ENCODE measurements at places on chromosomes 16 and 17. TPM values are rescaled to one million over a fixed set of nuclear protein-coding genes. Genes with fewer than 3 reads are reported as not detected.

DNA sequence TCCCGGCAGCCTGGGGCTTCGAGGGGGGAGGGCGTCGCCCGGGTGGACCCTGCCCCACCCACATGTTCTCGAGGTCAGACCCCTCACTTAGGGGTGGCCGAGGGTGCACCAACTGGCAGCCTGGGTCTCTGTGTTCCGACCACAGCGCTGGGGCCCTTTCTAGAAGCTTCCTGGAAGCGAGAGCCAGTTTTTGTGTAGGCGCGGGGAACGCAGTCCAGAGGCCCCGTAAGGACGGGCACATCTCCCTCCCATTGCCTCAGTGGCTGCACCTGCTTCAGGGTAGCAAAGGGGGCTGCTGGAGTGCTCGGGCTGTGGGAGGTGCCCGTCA is 148.3 kb downstream of the BANP start:
- no peak overlapping the region for H3K4me3 ChIP-seq
- H3K36me3 ChIP-seq: no peaks in the 10 kb centered on the region
- no peak overlapping the region for H3K27ac ChIP-seq
- H3K27me3 ChIP-seq: no peaks in the 10 kb centered on the region
- H3K4me1 ChIP-seq: no peaks in the 10 kb centered on the region

GRCh38 chr17:58932956-58933355 is 173.7 kb downstream of the TRIM37 start:
- H3K4me1 ChIP-seq: no peaks in the 10 kb centered on the region
- no peak for DNase-seq
- H3K27ac ChIP-seq: no peak overlapping the region
- no peaks in the 10 kb centered on the region for H3K36me3 ChIP-seq

DNA sequence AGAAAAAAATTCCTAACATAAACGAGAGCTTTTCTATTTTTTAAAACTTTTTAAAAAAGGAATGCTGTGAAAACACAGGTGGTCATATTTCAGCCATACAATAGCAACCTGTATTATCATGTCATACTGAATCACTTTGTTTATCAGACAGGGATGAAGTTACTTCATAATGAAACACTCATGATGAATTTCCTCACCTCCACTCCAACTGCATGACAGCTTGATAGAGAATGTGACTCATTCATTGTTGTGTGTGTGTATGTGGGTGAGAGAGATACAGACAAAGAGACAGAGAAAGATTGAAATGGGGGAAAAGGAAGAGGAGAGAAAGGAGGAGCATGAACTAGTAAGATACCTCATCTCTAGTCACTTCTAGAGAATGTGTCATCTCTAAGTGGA is 109.0 kb downstream of the SYCE1L start:
- H3K36me3 ChIP-seq: no peaks in the 10 kb centered on the region
- H3K4me3 ChIP-seq: no peak overlapping the region
- no peak overlapping the region for H3K27ac ChIP-seq
- H3K27me3 ChIP-seq: peaks cover 44% of the 10 kb centered on the region
- no peaks in the 10 kb centered on the region for H3K4me1 ChIP-seq

- no peak overlapping the region for H3K4me3 ChIP-seq
- H3K27me3 ChIP-seq: no peaks in the 10 kb centered on the region
- H3K4me1 ChIP-seq: no peaks in the 10 kb centered on the region
- no peak overlapping the region for H3K27ac ChIP-seq
- DNase-seq: no peak
These were observed 410.0 kb downstream of the MAF start for GRCh38 chr16:79190542-79190941.

- no peak overlapping the region for H3K4me3 ChIP-seq
- H3K27ac ChIP-seq: no peak overlapping the region
- H3K4me1 ChIP-seq: peaks cover 14% of the 10 kb centered on the region
- no peaks in the 10 kb centered on the region for H3K36me3 ChIP-seq
- H3K27me3 ChIP-seq: no peaks in the 10 kb centered on the region
- DNase-seq: no peak
These were observed 24.3 kb downstream of the ZCCHC14 start for GRCh38 chr16:87468550-87468949.

GRCh38 chr16:46859719-46860152 is 24.4 kb upstream of the GPT2 start:
- H3K4me3 ChIP-seq: 0 out of 2 replicates have a peak overlapping the region, but pooled peaks have one; percentile 26
- peak; percentile 83 for DNase-seq
- no peaks in the 10 kb centered on the region for H3K36me3 ChIP-seq
- no peaks in the 10 kb centered on the region for H3K27me3 ChIP-seq
- peak overlapping the region; percentile 31 for H3K27ac ChIP-seq

DNA sequence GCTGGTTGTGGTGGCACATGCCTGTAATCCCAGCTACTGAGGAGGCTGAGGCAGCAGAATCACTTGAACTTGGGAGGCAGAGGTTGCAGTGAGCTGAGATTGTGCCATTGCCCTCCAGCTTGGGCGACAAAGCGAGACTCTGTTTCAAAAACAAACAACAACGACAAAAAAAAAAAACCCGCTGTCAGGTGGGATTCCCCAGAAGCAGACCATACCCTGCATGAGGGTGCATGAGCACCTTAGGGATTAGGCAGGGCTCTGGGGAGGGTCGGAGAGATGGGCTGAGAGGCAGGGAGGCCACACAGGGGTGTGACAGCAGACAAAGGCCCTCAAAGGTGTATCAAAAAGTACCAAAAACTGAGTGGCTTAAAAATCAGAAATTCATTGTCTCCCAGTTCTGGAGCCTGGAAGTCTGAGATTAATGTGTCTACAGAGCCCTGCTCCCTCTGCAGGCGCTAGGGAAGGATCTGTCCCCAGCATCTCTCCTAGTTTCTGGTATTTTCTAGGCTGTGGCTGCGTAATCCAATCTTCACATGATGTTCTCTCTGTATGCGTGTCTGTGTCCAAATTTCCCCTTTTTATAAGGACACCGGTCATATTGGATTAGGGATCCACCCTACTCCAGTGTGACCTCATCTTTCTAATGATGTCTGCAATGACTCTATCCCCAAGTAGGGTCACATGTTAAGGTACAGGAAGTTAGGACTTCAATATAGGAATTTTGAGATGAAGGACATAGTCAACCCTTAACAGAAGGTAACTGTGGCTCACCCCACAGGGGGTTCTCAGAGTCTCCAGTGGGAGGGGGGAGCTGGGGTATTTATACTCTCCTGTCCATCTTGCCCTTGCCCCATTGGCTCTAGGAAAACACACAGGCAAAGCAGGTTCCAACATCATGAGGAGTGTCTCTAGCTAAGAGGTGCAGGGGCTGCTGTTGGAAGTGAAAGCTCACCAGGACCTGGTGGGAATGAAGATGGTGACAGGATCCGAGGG is 13.6 kb upstream of the TVP23A start:
- H3K27ac ChIP-seq: no peak overlapping the region
- H3K4me3 ChIP-seq: no peak overlapping the region
- H3K27me3 ChIP-seq: no peaks in the 10 kb centered on the region
- no peaks in the 10 kb centered on the region for H3K36me3 ChIP-seq

DNA sequence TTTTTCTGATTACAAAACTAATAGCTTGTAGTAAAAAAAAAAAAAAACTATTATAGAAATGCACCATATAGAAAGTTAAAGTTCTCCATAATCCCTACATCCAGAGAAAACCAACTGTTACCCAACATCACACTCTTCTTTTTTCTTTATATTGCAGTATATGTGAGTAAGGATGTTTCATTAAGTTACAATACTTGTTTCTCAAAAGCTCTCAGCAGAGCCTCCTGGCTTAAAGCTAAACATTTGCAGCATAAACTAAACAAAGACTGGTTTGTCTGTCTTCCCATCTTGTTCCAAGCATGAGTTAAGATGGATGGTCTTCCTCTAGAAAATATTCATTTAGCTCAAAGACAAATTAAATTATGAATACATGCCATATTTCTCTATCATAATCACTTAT is 25.2 kb downstream of the GRB2 start:
- no peak overlapping the region for H3K4me3 ChIP-seq
- H3K27ac ChIP-seq: no peak overlapping the region
- no peaks in the 10 kb centered on the region for H3K27me3 ChIP-seq
- no peak for DNase-seq

DNA sequence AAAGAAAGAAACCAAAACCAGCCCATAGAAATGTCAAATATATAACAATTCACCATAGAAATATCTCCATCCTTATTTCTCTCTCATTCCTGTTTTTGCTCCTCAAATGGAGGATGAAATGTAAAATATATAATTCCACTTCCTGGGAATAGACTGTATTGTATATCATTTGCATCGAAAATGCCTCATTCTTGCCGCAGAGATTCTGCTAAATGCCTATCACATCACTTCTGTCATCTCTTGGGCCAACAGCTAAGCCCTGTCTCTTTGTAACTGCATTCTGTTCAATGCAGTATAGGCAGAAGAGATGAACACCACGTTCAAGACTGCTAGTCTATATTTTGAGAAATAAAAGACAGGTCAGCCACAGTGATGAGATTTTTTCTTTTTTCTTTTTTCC is 956.3 kb upstream of the SOX9 start:
- H3K27me3 ChIP-seq: no peaks in the 10 kb centered on the region
- no peak for DNase-seq
- no peak overlapping the region for H3K27ac ChIP-seq

DNA sequence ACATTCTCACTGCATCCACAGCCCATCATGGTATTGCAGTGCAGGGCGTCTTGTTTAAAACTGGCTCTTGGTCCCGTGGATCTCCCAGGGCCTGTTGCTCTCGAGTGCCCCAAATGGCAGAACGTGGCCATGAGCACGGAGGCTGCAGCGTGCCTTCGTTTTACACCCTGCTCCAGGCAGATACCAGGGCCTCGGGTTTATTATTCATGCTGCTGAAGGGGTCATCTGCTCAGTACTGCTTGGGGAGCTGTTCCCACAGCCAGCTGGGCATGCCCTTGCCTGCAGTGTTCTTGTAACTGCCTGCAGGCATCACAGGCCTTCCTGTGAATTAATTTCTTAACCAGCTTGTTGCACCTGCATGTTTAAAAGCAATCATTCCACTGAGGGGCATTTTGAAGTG is 129.7 kb upstream of the CHMP6 start:
- H3K36me3 ChIP-seq: no peaks in the 10 kb centered on the region
- no peak overlapping the region for H3K27ac ChIP-seq
- H3K4me1 ChIP-seq: peaks cover 21% of the 10 kb centered on the region
- H3K27me3 ChIP-seq: no peaks in the 10 kb centered on the region
- H3K4me3 ChIP-seq: no peak overlapping the region

GRCh38 chr17:68733241-68734176 is 132.3 kb upstream of the FAM20A start:
- H3K4me3 ChIP-seq: no peak overlapping the region
- no peaks in the 10 kb centered on the region for H3K27me3 ChIP-seq
- DNase-seq: no peak

GRCh38 chr17:59131131-59131530 is 23.9 kb downstream of the SKA2 start:
- H3K27me3 ChIP-seq: no peaks in the 10 kb centered on the region
- peaks cover 9% of the 10 kb centered on the region for H3K36me3 ChIP-seq
- no peaks in the 10 kb centered on the region for H3K4me1 ChIP-seq
- H3K4me3 ChIP-seq: no peak overlapping the region
- H3K27ac ChIP-seq: no peak overlapping the region

- no peaks in the 10 kb centered on the region for H3K27me3 ChIP-seq
- peaks cover 14% of the 10 kb centered on the region for H3K4me1 ChIP-seq
- no peak for DNase-seq
- H3K27ac ChIP-seq: peak overlapping the region; percentile 80
- H3K4me3 ChIP-seq: peak overlapping the region; percentile 98
These were observed 1.2 kb downstream of the HAGH start for GRCh38 chr16:1825381-1825863.

GRCh38 chr16:50021544-50021943 is 3.5 kb upstream of the CNEP1R1 start:
- no peak for DNase-seq
- no peak overlapping the region for H3K27ac ChIP-seq

DNA sequence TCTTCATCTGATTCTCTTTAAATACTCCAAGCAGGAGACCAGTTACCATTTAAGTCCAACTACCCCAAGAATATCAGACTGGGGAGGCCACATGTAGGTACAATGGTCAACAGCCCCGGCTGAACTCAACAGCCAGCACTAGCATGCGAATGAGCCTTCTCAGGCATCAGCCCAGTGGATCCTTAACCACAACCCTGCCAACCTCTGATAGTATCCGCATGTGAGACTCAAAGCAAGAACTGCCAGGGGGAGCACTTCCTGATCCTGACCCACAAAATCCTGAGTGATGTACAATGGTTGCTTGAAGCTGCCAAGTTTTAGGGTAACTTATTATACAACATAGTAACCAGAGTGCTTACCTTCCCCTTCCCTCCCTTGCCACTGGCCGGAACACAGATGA is 4.0 kb downstream of the PYY start:
- no peak for DNase-seq
- H3K27me3 ChIP-seq: no peaks in the 10 kb centered on the region
- no peak overlapping the region for H3K4me3 ChIP-seq
- H3K36me3 ChIP-seq: no peaks in the 10 kb centered on the region

- H3K36me3 ChIP-seq: 0 out of 2 replicates have a peak, but pooled peaks cover 2% of the 10 kb centered on the region
- peaks cover 13% of the 10 kb centered on the region for H3K4me1 ChIP-seq
- H3K27ac ChIP-seq: no peak overlapping the region
- H3K27me3 ChIP-seq: no peaks in the 10 kb centered on the region
- peak; percentile 79 for DNase-seq
These were observed 54.6 kb downstream of the USP10 start for GRCh38 chr16:84754353-84754856.

- no peak overlapping the region for H3K4me3 ChIP-seq
- DNase-seq: no peak
- no peaks in the 10 kb centered on the region for H3K27me3 ChIP-seq
- H3K4me1 ChIP-seq: no peaks in the 10 kb centered on the region
These were observed 60.1 kb downstream of the TBC1D16 start for GRCh38 chr17:79975498-79976134.

Gene SLC35G6
- total RNA-seq: not detected

Gene MYH13
- total RNA-seq: not detected

Gene RPH3AL
- 17.0 TPM for total RNA-seq

Gene HLF
- total RNA-seq: 1.5 TPM

Gene RAPGEFL1
- 9.7 TPM for total RNA-seq

Gene CD79B
- total RNA-seq: 0.59 TPM

Gene CLEC18A
- total RNA-seq: 1.0 TPM

Gene ADAP2
- total RNA-seq: 17.2 TPM

Gene DOC2B
- total RNA-seq: 15.2 TPM

Gene GLG1
- total RNA-seq: 237 TPM

Gene PPP1R27
- total RNA-seq: not detected

Gene GPR139
- not detected for total RNA-seq

Gene TMEM100
- total RNA-seq: not detected

Gene ZNF469
- 5.9 TPM for total RNA-seq
